ENCODE measurements at places on chromosomes 2 and 18.
A peak's percentile ranks its signal among the peaks of the same experiment; 100 is the strongest.

DNA sequence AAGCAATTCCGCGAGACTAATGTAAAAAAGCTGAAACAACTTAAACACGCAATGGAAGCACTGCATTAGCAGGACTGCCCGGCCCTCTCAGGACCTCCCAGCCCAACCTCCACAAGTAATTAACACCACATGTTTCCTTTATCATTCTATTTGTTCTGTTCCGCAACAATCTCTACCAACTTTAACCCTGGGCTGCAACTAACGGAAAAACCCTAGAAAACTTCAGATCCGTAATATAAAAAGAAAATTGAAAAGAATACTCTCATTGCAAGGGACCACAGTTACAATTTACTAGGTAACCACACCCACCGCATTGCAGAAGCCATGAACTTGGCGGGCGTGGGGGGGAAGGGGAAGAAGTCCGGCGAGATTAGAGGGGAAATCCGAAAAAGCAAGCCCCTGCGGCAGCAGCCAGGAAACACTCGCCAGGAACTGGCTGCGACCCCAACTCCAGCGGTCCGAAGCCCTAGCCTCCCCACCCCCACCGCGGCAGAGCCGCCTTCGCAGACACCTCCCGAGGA is 1.2 kb downstream of the EPB41L3 start:
- DNase-seq, result no peak

GRCh38 chr2:49928551-49928950 is 774.2 kb upstream of the FSHR start:
- no peak for DNase-seq

DNA sequence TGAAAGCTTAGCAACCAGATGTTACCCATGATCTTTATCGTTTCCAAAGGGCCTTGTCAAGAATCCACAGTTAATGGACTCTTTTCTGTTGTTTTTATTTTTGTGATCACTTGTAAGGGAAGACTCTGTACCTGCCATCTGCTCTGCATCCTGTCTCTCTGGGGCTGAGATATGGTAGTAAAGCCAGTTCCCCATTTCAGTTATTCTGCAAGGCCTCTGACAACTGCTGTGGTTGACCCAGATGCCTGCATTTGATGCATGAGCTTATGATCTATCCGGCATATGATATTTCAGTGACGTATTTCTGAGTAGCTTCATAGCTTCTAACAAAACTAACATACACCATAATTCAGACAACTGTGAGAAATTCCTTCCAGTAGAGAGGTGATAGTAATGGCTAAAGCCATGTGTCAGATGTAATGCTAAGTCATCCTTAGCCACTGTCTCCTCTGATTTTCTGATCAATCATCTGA is 105.1 kb downstream of the TPO start:
- no peak for DNase-seq

DNA sequence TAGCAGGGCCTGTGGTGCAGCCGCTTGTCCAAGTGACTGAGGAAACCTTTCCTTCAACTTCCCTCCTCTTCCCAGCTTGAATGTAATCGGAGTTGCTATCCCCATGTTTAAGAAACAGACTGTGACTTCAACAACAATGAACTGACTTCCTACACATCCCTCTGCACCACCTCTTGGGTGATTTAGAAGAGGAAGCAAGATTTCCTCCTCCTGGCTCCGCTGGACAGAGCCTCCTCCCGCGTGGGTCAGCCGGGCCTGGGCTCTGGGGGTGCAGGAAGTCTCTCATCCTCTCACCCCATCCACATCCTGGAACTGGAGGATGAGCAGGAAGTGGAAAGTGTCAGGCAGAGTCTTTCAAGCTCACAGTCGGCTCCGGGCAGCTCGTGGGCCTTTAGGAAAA is 84.3 kb downstream of the GATA6 start:
- DNase-seq, result no peak

- DNase-seq, result no peak
Observed at GRCh38 chr2:126801473-126801872, 97.2 kb upstream of the TEX51 start.

- no peak for DNase-seq
Observed at GRCh38 chr2:42421157-42421485, 60.1 kb upstream of the COX7A2L start.

GRCh38 chr2:174610243-174610995 is 12.8 kb upstream of the WIPF1 start:
- DNase-seq, result no peak

- no peak for DNase-seq
Observed at GRCh38 chr2:44770221-44771195, 171.0 kb upstream of the SIX3 start.

GRCh38 chr2:215900203-215900611 is 113.1 kb downstream of the MREG start:
- no peak for DNase-seq

- no peak for DNase-seq
Observed at GRCh38 chr2:177692783-177693269, 300.3 kb downstream of the AGPS start.

GRCh38 chr18:33573193-33573592 is 4.8 kb upstream of the ASXL3 start:
- DNase-seq, result no peak

DNA sequence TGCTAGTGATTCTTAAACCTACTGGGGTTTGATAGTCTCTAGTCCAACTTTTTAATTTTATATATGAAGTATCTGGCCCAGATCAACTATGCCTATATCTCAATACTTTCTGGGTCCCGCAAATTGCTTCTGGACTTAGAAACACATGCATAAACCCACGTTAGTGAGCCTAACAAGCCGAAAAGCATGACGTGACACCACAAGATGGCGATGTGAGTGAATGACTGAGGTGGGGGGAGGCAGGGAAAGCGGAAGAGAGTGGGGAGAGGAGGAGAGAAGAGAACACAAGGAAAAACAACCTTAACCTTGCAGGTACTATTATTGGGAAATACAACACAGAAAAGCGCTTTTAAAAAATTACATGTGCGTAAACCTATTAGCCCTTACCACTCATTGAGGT is 13.8 kb downstream of the PDIA6 start:
- DNase-seq, result no peak

GRCh38 chr18:50560681-50561629 is 1.1 kb downstream of the MAPK4 start:
- peak; percentile 29 for DNase-seq

DNA sequence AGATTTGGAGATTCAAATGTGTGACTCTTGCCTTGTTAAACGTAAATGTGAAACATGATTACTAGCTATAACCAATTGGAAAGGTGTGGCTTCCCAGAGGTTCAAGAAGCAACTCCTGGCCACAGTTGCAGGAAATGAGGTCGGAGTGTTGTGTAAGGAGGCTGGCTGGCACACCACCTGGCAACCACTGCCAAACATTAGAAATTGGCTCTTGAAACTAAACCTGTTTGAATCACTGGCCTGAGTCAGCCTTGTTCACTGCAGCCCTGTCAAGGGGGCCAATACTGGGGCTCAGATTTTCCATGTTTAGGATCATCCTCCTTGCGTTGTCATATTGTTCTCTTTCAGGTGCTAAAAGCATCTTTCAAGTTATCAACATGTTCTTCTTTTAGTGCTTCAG is 206.3 kb downstream of the ARL6IP6 start:
- DNase-seq, result no peak

GRCh38 chr2:201633661-201634249 is 9.5 kb downstream of the TMEM237 start:
- no peak for DNase-seq

Measured in HuH-7.5 (cell line).